ENCODE measurements at places on chromosomes 1 and 21. TPM values are rescaled to one million over a fixed set of nuclear protein-coding genes. Genes with fewer than 3 reads are reported as not detected.

- peak; percentile 83 for DNase-seq
Observed at GRCh38 chr1:118949315-118949714, 38.8 kb downstream of the TBX15 start.

DNA sequence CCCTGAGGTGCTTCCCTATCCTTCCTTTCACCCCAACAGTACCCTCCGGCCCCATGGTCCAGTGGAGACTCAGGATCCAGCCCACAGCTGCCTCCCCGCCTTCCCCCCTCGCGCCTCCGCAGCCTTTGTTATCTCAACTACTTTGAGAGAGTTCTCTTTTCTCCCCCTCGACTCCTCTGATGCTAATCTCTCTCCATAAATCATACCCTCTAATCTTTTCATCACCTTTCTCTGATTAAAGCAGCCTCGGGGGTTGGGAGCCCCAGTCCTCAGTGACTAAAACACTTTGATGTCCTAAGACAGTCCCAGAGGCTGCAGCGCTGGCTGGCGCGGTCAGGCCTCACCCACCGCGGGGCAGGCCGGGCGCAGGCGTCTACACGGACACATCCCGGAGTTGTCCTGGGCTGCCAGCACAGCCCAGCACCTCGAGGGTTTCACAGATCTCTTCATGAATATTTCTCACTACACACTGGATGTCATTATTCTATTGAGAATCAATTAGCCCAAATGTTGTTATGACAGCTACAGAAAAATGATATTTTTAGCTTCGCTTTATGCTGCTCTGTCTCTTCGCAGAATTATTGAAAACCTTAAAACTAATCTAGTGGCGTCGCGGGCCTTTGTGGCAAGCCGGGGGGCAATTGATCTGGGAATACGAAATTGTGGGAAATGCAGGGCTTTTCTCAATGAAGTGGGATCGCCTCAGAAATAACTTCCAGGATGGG lies 289.5 kb downstream of the RRAGC start:
- DNase-seq = no peak

DNA sequence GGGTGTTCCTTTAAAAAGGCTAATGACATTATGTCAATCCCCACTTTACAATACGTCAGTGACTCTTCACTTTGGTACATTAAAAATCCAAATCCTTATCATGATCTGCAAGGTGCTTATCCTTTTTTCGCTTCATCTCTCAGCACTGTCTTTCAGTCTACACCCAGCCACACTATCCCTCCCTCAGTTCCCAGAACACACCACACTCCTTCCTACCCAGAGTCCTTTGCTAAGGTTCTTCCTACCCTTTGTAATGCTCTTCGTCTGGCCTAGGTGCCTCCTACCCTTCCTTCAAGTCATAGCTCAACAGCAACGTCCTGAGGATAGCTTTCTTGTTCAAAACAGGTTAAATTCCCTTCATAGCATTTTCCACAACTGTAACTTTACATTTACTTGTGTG lies 152.6 kb downstream of the RERE start:
- no peak for DNase-seq

- DNase-seq = no peak
Observed at GRCh38 chr1:93652323-93652949, 29.2 kb downstream of the BCAR3 start.

GRCh38 chr1:220797044-220797443 lies 10.3 kb downstream of the MTARC1 start:
- DNase-seq = no peak

DNA sequence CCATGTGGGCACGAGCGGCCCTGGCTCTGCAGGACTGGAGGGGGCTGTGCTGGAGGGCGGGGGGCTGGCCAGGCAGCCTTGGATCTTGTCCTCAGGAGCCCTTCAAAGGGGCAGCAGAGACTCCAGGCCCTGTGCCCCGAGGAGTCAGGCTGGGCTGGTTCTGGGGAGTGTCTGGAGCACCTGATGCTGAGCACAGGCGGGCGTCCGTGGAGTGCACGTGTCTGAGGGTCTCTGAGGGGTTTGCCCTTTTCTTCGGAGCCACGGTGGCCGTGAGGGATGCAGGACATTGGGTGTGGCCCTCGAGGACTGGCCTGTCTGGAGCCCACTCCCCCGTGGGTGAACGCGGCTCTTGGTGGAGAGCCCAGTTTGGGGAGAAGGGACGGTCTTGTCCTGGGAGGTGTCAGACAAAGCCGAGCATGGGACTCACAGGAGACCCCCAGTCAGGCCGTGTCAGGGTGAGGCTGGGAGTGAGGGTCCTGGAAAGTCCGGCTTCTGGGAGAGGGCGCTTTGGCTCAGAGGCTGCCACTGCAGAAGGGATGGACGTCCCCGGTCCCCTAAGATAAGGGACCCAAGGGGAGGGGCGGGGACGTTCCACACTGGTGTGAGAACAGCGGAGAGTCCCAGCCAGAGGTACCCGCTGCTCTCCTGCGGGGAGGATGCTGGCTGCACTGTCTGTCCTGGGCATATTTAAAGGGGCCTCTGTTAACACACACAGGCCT lies 60.8 kb downstream of the COL18A1 start:
- DNase-seq = no peak

DNA sequence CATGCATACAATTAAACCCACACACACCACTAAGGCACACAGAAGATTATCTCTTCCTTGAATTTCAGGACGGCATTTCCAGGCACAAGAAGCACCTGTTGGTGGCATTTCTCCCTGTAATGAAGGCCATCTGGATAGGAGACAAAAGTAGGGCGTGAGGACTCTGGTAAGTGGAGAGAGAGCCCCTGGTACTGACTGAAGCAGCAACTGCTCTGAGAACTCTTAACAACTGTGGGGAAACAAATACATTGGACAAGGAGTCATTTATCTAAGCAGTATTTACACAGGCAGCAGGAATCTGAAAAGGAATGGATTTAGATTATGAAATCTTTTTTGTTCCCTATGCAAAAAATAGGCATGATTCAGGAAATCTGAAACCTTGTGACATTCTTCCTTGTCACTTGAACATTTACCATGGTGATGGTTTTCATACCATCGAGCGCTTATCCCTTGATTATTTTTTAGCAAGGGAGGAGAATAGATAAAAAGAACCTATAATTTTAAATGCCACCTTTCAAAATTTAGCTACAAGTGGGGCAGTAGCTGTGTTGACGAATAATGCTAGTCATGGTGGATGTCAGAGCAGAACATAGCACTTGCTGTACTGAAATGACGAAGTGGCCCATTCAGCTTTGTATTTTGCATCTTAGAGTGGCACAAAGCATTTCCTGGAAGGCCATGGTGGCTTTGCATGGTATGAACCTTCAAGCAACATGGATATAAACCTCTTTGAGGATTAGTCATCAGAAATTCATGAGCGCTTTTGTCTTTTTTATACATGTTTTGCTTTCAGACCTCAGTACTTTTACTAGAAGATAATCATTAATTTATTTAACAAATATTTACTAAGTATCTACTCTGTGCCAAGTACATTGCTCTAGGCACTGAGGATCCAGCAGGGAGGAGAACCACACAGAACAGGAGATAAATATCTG lies 362.0 kb downstream of the ADGRL2 start:
- DNase-seq = no peak

- DNase-seq = no peak
Observed at GRCh38 chr1:177744906-177745305, 225.0 kb downstream of the SEC16B start.

- DNase-seq = peak; percentile 6
Observed at GRCh38 chr1:213119794-213120193, 68.8 kb downstream of the RPS6KC1 start.

DNA sequence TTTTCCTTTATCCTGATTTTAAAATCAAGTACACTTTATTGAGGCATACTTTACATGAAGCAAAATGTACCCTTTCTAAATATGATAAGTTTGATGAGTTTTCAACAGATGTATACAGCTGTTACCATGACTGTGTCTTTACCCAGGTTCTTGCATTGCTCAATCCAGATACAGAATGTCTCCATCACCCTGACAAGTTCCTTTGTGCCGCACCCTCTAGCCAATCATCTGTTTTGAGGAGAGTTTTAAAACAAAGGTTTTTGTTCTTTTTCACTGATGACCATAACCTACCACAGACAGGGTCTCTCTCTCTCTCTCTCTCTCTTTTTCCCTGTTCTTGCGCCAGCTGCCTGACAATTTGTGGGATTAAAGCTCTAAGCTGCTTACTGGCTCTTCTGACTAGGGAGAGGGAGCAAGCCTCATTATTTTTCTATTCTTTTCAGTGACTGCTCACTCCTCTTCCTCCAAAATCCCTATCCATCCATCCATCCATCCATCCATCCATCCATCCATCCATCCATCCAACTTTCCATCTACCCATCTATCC lies 1.2 kb upstream of the KCNE1 start:
- no peak for DNase-seq

GRCh38 chr1:160127865-160128523 lies 12.4 kb downstream of the ATP1A2 start:
- DNase-seq = peak; percentile 86

DNA sequence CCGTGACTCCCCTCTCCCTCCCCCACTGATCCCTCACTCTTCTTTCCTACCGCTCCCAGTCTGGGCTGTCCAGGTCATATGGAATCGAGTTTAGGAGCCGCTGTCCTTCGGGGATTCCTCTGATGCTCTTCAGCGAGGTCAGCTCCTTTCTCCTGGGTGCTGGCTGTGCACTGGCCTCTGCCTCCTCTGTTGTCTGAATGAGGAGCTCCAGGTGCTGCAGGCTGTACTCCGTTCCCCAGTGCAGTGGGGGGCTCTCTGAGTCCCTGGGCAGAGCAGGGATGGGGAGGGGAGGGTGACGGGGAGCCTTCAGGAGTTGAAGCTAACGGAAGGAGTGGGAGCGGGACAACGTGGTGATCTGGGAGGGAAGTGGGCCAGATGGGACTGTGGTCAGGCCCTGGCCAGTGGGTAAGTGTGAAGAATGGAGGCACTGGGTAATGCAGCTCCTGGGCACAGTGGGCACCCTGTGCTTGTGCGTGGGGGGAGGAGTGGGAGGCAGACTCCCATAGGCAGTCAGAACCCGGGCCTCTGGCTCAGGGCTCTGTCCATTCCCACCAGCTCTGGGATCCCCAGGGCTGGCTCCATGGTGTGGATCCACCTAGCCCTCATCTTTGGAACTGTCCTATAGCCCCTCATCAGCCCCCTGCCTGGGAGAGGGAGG lies 59.5 kb upstream of the TLR5 start:
- no peak for DNase-seq

DNA sequence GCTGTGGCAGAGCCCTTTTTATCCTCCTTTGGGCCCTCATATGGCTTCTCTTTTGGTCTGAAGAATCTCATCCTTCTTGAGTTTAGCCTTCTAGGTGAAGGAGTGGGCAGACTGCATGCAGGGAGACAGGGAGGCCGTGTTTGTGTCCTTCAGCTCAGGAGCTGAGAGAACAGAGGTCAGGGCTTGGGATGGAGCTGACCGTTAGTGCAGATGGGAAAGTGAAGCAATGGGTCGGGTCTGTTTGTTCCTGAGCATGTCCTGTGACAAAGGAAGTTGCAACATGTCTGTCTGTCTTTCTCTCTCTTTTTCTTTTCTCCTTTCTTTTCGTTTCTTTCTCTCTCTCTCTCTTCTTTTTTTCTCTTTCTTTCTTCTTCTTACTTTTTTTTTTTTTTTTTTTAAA lies 14.9 kb downstream of the MAPKAPK2 start:
- no peak for DNase-seq

DNA sequence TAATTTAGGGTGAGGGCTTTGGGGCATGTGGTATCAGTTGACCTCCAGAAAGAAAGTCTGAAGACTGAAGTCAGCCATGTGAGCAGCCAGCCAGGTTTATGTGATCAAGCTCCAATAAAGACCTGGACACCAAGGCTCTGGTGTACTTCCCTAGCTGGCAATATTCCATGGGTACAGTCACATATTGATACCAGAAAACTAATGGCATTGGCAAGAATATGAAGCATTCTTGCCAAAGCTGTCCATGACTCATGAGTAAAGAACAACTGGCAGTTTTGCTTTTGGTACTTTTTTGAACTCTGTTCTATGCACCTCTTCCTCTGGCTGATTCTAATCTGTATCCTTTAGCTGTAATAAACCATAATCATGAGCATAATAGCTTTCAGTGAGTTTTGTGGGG lies 415.3 kb upstream of the CAMK1G start:
- peak; percentile 22 for DNase-seq

GRCh38 chr1:157551694-157552693 lies at the start of gene FCRL5:
Gene FCRL5 (minus strand): TSS chr1:157552515. CDS start chr1:157552362, 153 bp downstream.
- DNase-seq = no peak

DNA sequence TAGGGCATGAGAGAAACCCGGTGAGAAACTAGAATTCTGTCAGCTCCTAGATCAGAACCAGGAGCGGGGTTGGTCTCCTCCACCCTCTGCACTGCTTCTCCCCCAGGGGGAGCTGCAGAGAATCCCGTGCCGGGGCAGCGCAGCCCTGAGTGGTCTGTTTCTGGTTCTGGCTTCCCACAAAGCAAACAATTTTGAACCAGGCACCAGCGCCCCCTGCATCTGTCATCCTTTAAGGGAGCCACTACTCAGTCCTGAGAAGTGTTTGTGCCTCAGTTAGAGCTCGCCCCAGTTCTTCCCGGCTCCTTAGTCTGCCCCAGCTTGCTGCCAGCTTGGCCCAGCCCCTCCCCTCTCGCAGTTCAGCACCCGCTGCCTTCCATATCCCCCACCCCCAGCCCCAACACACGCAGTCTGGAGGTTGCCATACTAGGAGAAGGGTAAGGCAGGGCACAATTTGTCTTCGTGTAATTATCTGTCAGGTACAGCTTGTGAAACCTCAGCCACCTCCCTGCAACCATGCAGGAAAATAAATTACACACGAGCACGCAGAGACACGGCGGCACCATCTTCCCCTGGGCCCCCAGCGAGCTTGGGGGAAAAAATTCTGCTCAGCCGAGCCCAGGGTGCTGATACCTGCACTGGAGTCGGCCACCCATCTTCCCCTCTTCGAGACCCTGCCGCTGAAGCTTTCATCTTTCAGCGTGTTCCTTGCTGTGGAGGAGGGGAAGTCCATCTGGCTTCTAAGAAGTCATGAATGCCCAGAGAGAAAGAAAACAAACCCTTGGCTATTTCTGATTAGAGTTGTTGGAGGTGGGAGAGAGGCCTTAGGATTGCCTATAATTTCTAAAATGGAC lies 62.6 kb upstream of the CD1D start:
- peak; percentile 70 for DNase-seq

GRCh38 chr21:31446226-31446855 lies 102.3 kb upstream of the TIAM1 start:
- DNase-seq = no peak

DNA sequence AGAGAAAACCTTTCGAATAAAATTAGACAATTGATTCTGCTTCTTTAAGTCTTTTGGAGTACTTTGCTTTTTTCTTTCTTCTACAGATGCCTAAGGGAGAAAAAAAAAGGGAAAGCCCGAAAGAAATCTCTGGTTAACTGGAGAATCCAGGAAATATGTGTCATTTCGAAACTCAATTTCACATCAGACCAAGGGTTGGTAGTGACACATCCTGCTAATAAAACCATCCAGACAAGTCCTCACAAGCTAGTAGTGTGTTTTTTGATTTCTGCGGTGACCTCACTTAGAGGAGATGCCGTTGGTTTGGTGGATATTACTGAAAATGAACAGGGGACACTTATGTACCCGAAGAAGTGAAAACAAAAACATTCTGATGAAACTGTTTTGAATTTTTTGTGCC lies 726.5 kb upstream of the ADAMTS5 start:
- peak; percentile 87 for DNase-seq

GRCh38 chr21:35503671-35504070 lies 454.6 kb upstream of the RUNX1 start:
- peak; percentile 25 for DNase-seq

The SMCP gene
- not detected for polyA plus RNA-seq

The REN gene
- not detected for polyA plus RNA-seq

The PRPF38B gene
- 25.6 TPM for polyA plus RNA-seq

The NBPF4 gene
- not detected for polyA plus RNA-seq

The EPHA8 gene
- not detected for polyA plus RNA-seq

The FNBP1L gene
- 19.1 TPM for polyA plus RNA-seq

The NHLH2 gene
- not detected for polyA plus RNA-seq

The CFHR2 gene
- polyA plus RNA-seq = not detected

The NHLH1 gene
- 0.31 TPM for polyA plus RNA-seq

The ADAMTS4 gene
- polyA plus RNA-seq = 5.3 TPM
